ENCODE measurements at places on chromosomes 16 and 17.

DNA sequence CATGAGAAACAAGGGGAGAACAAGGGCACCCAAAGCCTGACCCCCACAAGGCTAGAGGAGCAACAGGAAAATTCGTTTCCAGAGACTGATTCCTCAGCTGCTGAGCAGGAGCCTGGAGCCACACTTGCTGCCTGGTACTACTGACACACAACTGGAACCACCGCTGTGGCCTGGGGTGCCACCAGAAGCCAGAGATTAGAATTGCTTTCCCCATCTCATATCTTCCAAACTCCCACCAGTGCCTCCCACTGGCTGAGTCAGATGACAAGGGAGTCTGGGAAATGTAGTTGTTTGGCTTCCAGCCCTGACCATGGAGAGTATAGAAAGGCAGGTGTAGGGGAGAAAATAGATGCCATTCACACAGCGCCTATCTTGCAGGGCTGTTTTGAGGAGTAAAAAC is 4.1 kb upstream of the TMEM11 start:
- H3K4me1 ChIP-seq, result peaks cover 3% of the 10 kb centered on the region
- no peaks in the 10 kb centered on the region for H3K27me3 ChIP-seq
- peaks cover 30% of the 10 kb centered on the region for H3K36me3 ChIP-seq
- no peak for ATAC-seq
- no peak overlapping the region for H3K27ac ChIP-seq

DNA sequence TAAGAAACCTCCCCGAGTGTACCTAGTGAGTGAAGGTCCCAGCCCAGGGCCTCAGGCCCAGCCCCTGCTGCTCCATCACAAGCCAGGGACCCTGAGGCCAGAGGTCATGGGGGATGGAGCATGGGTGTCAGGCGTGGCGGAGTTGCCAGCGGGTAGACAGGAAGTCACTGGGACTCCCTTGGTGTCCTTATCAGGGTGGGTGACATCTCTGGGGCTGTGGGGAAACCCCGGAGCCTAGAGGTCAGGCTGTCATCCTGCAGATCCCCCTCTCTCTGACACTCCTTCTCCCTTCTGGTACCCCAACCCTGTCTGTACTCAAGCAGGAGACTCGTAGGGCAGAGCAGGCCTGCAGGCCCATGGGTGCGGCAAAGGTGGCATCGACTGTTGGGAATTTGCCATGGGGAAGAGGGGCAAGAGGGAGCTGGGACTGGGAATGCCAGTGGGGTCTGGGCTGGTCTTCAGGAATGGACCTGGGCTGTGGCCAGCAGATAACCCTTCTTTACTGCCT is 10.8 kb upstream of the ADGRG1 start:
- no peaks in the 10 kb centered on the region for H3K36me3 ChIP-seq
- H3K27me3 ChIP-seq, result no peaks in the 10 kb centered on the region
- no peaks in the 10 kb centered on the region for H3K4me1 ChIP-seq
- H3K4me3 ChIP-seq, result no peak overlapping the region
- ATAC-seq, result no peak

DNA sequence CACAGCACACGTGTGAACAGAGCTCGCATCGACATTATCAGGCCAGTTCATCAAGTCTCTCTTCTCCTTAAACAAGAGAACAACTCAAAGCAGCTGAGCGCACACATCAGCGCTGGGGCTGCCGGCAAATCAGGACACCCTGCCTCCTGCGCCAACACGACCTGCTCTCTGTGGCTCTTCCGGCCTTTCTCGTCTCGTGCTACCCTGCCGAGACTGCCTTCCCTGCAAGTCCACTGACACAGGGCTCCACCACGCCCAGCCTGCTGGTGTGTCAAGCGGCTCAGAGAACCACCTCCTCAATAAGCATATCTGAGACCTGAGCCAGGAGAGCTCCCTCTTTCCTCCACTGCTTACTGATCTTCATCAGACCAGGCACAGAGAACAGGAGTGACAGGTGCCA is 96.9 kb downstream of the ZNF778 start:
- no peaks in the 10 kb centered on the region for H3K27me3 ChIP-seq
- no peak for ATAC-seq
- no peak overlapping the region for H3K4me3 ChIP-seq
- H3K27ac ChIP-seq, result peak overlapping the region; percentile 6
- peaks cover 36% of the 10 kb centered on the region for H3K4me1 ChIP-seq

DNA sequence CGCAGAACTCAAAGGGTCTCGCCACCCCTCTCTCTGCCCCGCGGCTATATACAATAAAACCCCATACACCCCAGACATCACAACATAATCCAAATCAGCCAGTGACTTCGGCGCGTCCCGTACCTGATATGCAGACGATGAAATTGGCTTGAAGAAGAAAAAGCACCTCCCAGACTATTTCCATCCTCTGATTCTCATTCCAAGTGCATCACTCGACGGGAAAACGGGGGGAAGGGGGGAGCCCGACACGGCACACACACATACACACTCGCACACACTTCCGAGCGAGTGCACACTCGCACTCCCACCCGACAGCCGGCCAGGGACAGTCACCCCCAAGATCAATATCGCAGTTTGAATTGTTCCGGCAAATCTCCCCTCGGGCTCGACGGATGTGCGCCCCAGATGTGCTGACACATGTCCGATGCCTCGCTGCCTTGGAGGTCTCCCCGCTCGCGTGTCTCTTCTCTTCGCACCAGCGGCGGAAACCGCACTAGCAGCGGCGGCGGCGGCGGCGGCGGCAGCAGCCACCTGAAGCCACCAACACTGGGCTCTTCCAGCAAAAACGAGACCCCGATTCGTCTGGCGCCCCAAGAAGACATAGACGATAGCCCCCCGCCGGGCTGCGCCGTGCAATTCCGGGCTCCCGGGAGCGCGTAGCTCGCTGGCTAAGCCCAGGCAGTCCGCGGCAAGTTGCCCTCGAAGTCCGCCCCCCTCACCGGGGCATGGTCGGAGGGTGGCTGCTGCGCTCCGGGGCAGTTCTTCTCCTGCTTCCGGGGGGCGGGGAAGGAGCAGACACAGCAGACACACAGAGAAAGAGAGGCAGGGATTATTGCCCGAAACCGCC is 688 bp downstream of the CA10 start:
- H3K36me3 ChIP-seq, result no peaks in the 10 kb centered on the region
- no peaks in the 10 kb centered on the region for H3K4me1 ChIP-seq
- peak overlapping the region; percentile 14 for H3K4me3 ChIP-seq
- peaks cover 82% of the 10 kb centered on the region for H3K27me3 ChIP-seq
- ATAC-seq, result no peak

DNA sequence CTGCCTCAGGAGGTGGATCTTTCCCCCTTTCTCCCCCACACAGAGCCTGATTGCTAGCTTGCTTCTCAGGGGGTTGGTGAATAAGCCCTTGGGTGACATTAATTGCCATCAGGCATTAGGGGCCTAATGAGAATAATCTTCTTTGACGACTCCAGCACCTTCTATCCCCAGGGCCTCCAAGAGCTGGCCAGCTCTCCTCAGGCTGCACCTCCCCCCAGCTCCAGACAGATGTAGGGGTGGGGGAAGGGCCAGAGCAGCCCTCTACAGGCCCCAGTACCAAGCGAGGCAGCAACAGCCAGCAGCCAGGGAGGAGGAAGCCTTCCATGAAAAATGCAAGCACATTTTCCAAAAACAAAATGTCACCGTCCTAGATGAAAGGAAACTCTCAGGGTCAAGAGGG is 1.4 kb upstream of the TMEM132E start:
- peaks cover 98% of the 10 kb centered on the region for H3K27me3 ChIP-seq
- no peaks in the 10 kb centered on the region for H3K4me1 ChIP-seq
- no peaks in the 10 kb centered on the region for H3K36me3 ChIP-seq
- no peak overlapping the region for H3K27ac ChIP-seq

Data from gastroesophageal sphincter (tissue), 4 donors.